NCI-H2029 treated with DMSO at 0.1 percent for 48 hours (cell line): ENCODE measurements at places on chromosomes 1 and 21.

DNA sequence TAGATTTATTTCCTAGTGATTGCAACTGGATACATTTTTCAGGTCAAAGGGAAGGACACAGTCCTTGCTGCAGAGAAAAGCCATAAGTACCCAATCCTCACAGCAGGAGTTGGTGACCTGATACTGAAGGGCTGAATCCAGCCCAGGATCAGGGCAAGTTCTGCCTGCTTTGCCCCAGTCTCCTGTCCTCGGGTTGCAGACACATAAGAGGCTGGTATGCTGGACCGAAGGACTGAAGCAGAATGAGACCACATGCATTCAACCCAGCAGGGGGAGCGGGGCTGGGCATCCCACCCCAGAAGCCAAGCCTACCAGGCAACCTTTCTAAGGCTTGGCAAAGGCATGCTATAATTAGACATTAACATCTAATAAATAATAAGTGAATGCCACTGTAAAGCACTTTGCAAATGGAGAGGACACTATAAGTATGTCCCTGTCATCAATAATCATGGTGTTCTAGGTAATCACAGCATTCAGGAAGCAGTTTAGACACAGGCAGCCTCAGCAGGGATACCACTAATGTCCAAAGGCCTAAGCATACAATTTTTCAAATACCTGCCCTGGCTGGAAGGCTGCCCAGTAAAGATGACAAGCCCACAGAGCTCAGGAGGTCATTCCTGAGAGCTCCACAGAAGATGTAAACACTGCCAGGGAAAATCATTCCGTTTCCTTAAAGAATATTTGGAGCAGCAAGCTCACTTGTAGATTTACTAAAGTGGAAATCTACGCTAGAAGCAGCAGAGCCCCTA is 47.6 kb downstream of the KRTAP19-8 start:
- DNase-seq, result peak; percentile 13

DNA sequence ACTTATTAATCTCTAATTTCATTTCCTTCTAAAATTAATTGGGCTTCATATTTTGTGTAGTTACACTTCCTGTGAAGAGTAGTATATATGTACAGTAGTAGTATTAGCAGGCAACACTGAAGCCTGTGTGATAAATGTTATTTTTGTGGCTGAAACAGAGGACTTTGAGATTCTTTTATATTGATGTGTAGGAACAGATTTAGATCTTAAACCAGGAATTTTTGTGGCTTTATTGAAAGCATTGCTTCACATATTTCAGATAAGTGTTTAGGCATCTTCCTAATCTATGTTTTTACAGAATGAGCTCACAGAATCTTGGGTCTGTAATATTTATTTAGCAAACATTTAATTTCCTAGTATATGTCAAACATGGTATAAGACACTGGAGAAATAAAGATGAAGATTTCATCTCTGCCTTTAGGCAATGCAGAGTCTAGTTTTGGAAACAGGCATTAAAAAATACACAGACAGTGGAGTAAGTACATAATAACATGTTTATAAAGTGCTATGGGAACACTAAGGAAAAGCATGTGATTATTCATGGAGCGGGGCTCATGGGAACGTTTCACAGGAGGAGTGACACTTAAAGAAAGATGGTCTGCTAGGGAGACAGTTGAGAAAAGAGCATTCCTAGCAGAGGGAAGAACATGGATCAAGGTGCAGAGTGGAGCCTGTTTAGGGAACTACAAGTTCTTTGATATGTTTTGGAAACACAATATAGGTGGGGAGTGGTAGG is 52.7 kb downstream of the MIGA1 start:
- DNase-seq, result no peak

DNA sequence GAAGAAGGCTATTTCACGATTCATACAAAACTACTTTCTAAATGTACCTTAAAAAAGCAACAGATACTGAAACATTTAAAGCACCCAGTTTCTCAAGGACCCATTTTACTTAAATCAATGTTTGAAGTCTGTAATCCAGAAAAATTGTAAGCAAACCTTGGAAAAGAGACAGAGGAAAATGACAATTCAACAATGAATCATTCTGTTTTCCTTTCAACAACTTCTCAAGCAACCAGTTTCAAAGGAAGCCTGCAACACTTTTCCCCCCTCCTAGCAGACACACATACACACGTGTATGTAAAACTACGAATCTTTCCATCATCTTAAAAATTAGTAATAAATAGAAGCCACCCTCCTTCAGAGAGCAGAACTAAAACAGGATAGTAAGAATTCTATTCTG is 1.2 kb downstream of the RERE start:
- DNase-seq, result no peak

- DNase-seq, result no peak
These were observed 482.1 kb upstream of the RGS18 start for GRCh38 chr1:191675856-191676783.

GRCh38 chr1:220925707-220926106 is 46.5 kb downstream of the HLX start:
- peak; percentile 50 for DNase-seq

DNA sequence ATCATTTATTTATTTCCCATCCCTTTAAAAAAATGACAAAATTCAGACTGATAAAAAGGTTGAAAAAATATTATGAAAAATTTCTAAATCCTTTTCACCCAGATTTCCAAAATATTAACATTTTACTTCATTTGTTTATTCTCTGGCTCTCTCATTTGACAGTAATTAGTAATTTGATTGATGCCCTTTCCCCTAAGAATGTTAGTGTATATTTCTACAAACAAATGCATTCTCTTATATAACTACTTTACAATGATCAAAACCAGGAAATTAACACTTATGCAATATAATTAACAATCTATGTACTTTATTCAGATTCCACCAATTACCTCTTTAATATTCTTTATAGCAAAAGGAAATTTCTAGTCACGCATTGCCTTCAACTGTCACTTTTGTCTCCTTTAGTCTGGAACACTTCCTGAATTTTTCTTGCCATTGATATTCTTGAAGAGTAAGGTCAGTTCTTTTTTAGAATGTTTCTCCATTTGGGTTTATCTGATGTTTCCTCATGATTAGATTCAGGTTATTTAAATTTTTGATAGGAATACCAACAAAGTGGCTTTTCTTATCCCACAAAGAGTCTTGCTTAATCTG is 3.9 kb downstream of the CD53 start:
- DNase-seq, result no peak

GRCh38 chr1:110588991-110589390 is 17.2 kb downstream of the KCNA2 start:
- DNase-seq, result no peak

DNA sequence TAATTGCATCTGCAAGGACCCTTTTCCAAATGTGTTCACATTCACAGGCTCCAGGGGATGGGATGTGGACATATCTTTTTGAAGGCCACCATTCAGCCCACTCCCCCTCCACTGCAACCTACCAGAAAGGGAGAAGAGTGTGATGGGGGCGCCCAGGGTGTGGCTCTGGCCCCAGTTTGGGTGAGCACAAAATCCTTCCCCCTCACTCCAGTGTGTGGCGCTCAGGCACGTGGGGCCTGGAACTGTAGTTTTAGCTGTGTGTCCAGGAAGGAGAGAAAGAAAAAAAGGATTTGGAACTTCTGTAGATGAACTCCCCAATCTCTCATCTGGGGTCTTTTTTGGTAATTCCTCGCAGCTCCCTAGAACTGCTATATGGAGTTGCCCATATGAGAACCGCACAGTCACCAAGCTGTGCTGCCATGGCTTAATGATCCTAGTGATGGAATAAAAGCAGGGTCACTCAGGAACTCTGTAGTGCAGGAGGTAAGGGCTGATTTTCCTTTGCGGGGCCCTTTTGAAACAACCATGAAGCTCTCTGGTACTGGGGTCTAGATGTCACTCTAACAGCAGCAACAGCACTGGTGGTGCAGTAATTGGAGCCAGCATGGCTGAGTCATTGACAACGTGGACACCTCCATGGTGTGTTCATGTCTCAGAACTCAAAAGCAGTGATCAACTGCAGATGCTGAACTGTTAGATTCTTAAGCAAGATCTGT is 17.0 kb downstream of the AGT start:
- DNase-seq, result no peak

- DNase-seq, result no peak
These were observed 70.9 kb downstream of the ITPKB start for GRCh38 chr1:226668173-226668560.

DNA sequence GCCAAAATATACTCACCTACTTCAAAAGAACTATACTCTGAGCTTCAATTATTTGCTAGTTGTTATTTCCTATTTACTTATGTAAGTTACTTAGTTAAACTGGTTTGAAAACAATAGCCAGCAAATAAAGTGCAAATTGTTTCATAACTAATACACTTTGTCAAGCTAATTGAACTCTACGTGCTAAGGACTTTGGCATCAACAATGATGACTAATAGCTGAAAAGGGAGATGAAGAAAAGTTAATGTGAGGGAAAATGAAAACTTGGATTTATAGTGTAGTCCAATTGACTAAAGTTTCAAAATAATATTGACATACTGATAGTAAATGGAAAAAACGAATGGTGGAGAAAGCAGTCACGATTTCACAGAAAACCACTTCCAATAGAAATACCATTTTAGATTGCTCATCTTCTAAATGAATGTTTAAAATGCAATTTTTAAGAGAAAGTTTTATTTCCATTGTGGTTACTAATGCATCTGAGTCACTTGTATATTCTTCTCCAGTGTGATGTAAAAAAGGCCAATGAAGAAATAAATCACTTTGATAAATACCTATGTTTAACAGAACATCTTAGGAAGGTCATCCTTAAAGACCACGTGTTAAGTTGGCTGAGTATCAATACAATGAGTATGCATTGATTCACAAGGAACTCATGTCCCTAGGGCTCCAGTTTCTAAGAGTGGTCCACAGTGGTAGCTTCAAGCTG is 455.2 kb downstream of the LTN1 start:
- no peak for DNase-seq

DNA sequence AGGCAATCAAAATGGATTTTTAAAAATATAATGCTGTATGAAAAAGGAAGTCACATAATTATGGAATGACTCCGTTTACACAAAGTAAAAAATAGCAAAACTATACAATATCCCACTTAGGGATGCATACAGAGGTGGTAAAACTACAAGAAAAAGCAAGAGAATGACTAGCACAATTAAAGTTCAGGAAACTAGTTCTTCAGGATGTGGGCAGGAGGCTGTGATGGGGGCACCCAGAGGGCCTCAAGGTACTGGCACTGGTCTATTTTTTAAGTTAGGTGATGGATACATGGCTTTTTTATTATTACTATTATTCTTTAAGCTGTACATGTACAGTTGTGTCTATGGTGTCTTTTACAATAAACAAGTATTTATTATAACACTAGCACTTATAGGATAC is 1.4 kb upstream of the ZC3H12A start:
- no peak for DNase-seq

- no peak for DNase-seq
These were observed 85.4 kb upstream of the CD53 start for GRCh38 chr1:110787328-110788071.

DNA sequence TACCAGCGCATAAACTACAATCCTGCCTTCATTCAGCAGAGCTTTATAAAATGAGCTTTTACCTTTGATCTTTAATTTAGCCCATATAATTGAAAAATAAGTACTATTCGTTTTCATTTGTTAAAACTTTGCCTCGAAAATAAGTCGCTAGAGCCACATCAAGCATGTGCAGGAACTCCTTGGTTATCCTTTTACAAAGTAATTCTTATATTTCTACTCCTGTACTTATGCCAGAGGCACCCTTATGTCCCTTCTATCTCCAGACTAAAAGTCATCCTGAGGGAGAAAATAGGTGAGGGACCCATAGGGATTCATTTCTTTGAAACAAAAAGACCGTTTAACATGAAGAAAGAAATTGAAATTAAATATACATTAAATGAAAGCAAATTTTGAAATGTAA is 278.2 kb upstream of the C1orf105 start:
- DNase-seq, result no peak

DNA sequence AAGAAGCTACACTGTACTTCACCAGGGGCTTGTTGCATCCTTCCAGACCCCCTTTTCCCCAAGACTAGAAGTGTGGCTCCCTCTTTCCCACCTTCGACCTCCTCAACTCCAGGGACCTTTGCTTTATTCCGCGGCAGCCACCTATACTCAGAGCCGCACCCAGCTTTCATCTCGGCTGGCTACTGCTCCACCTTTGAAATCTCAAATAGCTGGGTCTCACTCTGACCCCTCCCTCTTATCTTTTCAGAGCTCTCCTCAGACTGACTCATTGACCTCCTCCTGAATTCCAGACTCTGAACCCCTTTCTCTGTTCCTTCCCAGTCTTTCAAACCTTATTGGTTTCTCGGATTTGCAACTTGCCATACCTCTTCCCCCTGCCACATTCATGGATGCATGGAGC is 144.7 kb upstream of the JUN start:
- no peak for DNase-seq

GRCh38 chr1:207071426-207071825 is 17.2 kb upstream of the C4BPB start:
- DNase-seq, result no peak

DNA sequence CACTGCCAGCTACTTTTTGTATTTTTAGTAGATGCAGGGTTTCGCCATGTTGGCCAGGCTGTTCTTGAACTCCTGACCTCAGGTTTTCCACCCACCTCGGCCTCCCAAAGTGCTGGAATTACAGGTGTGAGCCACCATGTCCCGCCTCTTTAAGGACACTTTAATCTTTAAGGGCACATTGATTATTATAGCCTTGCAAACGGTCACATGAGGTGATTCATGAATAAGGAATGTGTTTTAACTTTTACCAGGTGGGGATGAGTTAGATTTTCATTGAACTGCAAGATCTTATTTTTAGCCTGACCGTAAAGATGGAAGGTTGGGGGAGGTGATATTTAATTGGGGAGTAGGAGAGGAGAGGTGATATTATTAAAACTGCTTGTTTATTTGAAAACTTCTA is 61.9 kb downstream of the TBCE start:
- DNase-seq, result no peak

DNA sequence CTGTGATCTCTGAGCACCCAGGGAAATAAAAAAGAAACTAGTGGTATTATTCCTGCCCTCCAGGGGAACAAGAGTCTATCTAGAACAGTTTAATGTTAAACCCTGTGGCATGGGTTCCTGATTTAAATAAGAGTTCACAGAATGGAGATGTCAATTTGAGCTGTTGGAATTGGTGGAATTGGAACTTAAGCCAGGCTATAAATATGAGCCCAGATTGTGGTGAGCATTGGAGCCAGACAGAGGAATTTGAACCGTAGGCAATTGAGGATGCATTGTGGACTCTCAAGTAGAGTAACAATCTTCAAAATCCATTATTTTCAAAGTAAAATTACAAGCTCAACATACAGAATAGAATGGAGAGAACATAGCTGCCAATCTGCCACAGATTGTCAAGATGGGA is 98.2 kb downstream of the NEK7 start:
- no peak for DNase-seq
